Upper lobe of right lung (tissue), 1 donor: ENCODE measurements at places on chromosomes 6 and 20.

DNA sequence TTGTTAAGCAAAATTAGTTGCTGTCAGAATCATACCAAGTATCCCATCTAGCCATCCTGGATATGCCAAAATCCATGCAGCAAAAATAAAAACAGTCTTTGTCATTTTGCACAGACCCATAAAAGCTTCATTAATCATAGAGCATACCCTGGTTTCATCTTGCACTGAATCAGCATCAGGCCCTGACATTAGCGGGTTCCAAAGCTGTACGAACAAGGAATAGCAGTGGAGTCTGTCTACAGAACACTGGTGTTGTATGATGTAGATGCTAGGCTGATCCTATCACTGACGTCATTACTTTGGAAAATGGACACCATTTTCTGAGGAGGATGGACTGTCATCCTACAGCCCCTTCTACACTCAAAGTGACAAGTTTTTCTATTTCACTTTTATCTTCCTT lies 315.6 kb downstream of the ESR1 start:
- no peak for DNase-seq

DNA sequence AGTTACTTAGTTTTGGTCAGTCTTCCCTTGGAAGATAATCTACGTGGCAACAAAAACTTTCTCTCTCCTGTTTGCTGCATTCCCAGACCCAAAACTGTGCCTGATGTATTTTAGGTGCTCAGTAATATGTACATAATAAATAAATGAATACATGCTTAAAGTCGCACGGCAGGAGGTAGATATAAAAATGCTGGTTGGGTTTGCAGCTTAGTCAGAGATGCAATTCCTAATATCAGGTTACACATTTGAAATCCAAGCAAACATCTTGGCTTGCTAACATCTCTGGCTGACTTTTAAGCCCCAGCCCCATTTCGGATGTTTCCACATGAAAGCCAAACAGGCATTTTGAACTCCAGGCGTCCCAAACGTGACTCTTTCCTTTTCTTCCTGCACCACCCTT lies 91.0 kb downstream of the KCNQ5 start:
- DNase-seq, result no peak

DNA sequence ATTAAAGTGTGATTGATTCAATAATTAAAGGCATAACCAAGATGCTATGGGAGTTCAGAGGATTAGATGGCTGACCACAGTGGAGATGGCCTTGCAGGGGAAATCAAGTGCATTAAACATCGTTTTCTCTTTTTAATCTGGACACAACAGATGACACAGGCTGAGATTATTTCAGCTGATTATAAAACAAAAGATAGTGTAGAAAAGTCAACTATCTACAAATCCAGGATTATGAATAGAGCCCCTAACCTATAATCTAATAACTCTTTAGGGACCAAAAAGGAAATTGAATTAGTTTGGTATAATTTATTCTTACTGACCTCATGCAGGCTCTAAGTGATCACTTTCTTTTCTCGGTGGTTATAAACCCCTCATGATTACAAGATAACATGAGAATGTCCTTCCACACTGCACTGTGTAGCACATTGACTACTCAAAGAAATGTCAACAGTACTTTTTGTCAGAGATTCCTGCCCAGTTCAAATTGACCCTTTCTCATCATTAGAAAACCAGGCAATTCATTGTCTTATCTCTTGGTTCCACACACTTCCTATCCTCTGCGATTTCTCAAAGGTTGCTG lies 122.1 kb downstream of the PKHD1 start:
- DNase-seq, result no peak

DNA sequence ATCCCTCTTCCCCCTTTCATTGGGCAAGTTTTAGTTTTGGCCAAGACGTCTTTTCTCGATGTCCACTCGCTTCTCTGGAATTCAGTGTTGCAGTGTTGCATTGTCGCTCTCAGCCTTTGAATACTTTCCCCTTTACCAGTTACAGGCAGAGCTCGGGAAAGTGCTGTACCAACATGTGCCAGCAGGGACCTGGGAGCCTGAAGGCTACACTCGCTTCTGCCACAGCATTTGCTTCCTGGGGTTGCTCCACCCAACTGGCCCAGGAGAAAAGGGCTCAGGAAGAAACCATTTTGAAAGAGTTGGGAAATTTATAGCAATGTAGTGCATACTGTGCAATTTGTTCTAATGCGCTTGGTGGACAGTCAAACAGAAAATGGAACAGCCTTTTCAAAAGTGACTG lies 78.6 kb downstream of the LINC00237 start:
- no peak for DNase-seq

- peak; percentile 54 for DNase-seq
These were observed 118.0 kb downstream of the DLL1 start for GRCh38 chr6:170172825-170173256.

GRCh38 chr6:133236932-133237331 lies 4.2 kb upstream of the EYA4 start:
- no peak for DNase-seq

DNA sequence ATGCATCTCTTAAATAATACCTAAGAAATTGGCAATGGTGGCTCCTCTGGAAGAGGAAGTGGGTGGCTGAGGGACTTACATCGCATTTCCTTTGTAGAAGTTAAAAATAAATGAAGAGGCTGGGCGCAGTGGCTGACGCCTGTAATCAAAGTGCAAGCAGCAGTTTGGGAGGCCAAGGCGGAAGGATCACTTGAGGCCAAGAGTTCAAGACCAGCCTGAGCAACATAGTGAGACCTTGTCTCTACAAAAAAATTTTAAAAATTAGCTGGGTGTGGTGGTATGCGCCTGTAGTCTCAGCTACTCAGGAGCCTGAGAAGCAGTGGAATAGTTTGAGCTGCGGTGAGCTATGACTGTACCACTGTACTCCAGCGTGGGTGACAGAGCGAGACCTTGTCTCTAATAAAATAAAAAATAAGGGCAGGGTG lies 12.2 kb upstream of the NCOA3 start:
- DNase-seq, result no peak

- peak; percentile 65 for DNase-seq
These were observed 115.9 kb upstream of the BCLAF1 start for GRCh38 chr6:136405420-136406029.
